Heart left ventricle (tissue), 16 donors: ENCODE measurements at places on chromosomes 2 and 18.

- H3K4me1 ChIP-seq, result no peaks in the 10 kb centered on the region
- H3K36me3 ChIP-seq, result no peaks in the 10 kb centered on the region
- no peak overlapping the region for H3K4me3 ChIP-seq
- H3K27ac ChIP-seq, result no peak overlapping the region
Observed at GRCh38 chr2:174074831-174075230, 109.7 kb upstream of the SP3 start.

- H3K4me3 ChIP-seq, result no peak overlapping the region
- H3K27ac ChIP-seq, result no peak overlapping the region
- no peak for DNase-seq
- H3K27me3 ChIP-seq, result no peaks in the 10 kb centered on the region
- H3K4me1 ChIP-seq, result peaks cover 7% of the 10 kb centered on the region
Observed at GRCh38 chr2:120826260-120826648, 90.6 kb downstream of the GLI2 start.

- H3K36me3 ChIP-seq, result no peaks in the 10 kb centered on the region
- no peaks in the 10 kb centered on the region for H3K4me1 ChIP-seq
- H3K4me3 ChIP-seq, result no peak overlapping the region
- peak overlapping the region; percentile 40 for H3K27ac ChIP-seq
- no peaks in the 10 kb centered on the region for H3K27me3 ChIP-seq
Observed at GRCh38 chr18:42290318-42291307, 335.6 kb downstream of the PIK3C3 start.

DNA sequence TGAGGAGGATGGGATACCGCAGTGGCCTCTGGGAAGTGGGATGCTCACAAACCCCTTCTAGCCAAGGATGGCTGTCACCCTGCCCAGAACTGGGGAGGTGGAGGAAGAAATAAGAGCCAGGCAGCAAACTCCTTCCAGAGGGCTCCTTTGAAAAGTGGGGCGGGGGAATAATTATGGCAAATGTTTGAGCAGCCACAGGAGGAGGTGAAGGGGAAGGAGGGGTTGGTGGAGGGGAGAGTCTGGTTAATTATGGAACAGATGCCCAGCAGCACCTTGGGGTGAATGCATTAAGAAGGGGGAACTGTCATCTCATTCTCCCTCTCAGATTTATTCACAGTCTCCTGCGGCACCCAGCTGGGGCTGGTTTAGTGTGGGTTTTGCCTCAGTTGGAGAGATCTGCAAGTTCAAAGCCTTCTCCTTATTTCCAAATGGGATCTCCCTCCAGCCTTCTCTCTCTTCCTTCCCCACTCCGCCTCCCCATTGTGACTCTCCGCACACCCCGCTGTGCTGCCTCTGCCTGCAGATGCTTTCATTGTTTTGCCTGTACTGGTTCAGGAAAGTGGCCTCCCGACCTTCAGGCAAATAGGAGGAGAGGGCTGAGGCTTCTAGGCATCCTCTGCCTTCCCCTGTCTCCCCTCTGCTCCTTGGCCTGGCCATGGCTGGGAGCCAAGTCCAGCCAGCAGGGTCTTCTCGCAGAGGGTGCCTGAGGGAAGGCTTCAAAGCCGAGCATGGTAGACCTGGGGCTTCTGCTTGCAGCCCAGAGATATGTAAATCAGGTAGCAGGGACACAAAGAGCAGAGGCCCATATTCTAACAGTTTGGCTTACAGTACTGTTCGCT lies 457.2 kb upstream of the MEX3C start:
- no peak overlapping the region for H3K4me3 ChIP-seq
- H3K27ac ChIP-seq, result no peak overlapping the region
- H3K27me3 ChIP-seq, result peaks cover 17% of the 10 kb centered on the region
- H3K4me1 ChIP-seq, result no peaks in the 10 kb centered on the region

GRCh38 chr2:151111599-151112278 lies 149.9 kb downstream of the RBM43 start:
- no peak for DNase-seq
- H3K4me1 ChIP-seq, result no peaks in the 10 kb centered on the region
- no peaks in the 10 kb centered on the region for H3K27me3 ChIP-seq
- no peaks in the 10 kb centered on the region for H3K36me3 ChIP-seq
- H3K4me3 ChIP-seq, result no peak overlapping the region

- peaks cover 8% of the 10 kb centered on the region for H3K36me3 ChIP-seq
- H3K27me3 ChIP-seq, result no peaks in the 10 kb centered on the region
- peak overlapping the region; percentile 90 for H3K4me3 ChIP-seq
Observed at GRCh38 chr2:70087702-70088597, 673 bp downstream of the PCBP1 start.

- no peak for DNase-seq
- H3K27me3 ChIP-seq, result no peaks in the 10 kb centered on the region
- no peak overlapping the region for H3K27ac ChIP-seq
Observed at GRCh38 chr2:122041455-122041854, 286.0 kb downstream of the TSN start.

GRCh38 chr2:64344999-64345576 lies 108.9 kb upstream of the LGALSL start:
- H3K4me1 ChIP-seq, result no peaks in the 10 kb centered on the region
- no peak overlapping the region for H3K4me3 ChIP-seq
- H3K27me3 ChIP-seq, result no peaks in the 10 kb centered on the region
- H3K27ac ChIP-seq, result no peak overlapping the region
- no peaks in the 10 kb centered on the region for H3K36me3 ChIP-seq

DNA sequence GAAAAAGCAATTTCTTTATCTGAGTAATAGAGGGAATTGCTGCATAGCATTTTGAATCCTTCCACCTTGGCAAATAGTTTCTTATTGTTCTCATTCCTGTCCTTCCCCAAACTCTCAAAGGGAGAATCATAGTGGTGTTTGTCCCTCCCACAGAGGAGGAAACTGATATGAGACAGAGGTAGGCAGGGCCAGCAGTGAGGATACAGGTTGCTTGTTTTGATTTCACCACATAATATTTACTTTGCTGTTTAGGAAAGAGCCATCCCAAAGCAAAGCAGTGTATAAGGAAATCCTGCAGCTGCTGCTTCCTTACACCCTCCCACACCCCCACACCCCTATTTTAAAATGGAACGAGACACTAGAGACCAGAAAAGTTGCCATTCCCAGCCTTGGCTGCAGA lies 195.3 kb downstream of the SETBP1 start:
- H3K4me1 ChIP-seq, result no peaks in the 10 kb centered on the region
- H3K4me3 ChIP-seq, result no peak overlapping the region
- no peaks in the 10 kb centered on the region for H3K27me3 ChIP-seq
- H3K27ac ChIP-seq, result no peak overlapping the region
- no peaks in the 10 kb centered on the region for H3K36me3 ChIP-seq

DNA sequence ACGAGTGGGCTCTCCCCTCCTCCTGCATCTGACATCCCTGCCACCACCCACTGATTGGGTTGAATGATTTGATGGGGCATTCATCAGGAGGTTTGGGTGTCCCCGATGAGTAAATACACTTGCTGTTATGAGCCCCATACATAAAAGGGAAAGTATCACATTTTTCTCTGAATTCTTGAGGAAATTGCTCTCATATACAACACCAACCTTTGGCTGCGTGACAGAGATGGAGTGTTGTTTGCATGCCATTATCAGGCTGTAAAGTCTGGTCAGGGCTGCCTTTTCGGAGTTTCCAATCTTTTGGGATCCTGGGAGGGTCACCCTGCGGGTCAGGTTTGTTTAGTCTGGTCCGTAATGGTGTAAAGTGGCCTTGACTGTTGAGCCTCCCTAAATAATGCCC lies 227.9 kb upstream of the SPRED2 start:
- H3K4me3 ChIP-seq, result no peak overlapping the region
- no peak overlapping the region for H3K27ac ChIP-seq
- H3K36me3 ChIP-seq, result no peaks in the 10 kb centered on the region
- DNase-seq, result no peak
- H3K27me3 ChIP-seq, result no peaks in the 10 kb centered on the region

DNA sequence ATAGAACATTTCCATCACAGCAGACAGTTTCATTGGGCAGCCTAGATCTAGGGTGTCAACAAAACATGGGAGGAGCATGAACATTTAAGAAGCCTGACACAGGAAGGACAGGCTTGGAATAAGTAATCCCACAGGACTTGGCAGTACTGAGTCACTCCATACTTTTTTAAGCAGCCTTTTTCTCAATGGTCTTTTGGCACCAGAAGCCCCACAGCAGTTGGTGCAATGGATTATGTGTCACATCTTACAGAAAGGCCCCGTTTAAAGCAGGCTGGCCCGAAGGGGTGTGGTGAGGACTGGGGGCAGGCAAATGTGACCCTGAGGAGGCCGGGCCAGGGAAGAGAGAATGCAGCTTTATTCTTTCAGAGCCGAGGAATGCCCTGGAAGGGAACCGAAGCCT lies 26.6 kb downstream of the SPTBN1 start:
- peak overlapping the region; percentile 20 for H3K27ac ChIP-seq
- H3K4me3 ChIP-seq, result no peak overlapping the region
- H3K36me3 ChIP-seq, result no peaks in the 10 kb centered on the region
- H3K27me3 ChIP-seq, result no peaks in the 10 kb centered on the region
- peaks cover 61% of the 10 kb centered on the region for H3K4me1 ChIP-seq

- no peaks in the 10 kb centered on the region for H3K36me3 ChIP-seq
- peaks cover 7% of the 10 kb centered on the region for H3K4me1 ChIP-seq
- no peak overlapping the region for H3K27ac ChIP-seq
- no peak for DNase-seq
- peak overlapping the region; percentile 4 for H3K4me3 ChIP-seq
Observed at GRCh38 chr2:12861344-12861930, 144.7 kb downstream of the TRIB2 start.

DNA sequence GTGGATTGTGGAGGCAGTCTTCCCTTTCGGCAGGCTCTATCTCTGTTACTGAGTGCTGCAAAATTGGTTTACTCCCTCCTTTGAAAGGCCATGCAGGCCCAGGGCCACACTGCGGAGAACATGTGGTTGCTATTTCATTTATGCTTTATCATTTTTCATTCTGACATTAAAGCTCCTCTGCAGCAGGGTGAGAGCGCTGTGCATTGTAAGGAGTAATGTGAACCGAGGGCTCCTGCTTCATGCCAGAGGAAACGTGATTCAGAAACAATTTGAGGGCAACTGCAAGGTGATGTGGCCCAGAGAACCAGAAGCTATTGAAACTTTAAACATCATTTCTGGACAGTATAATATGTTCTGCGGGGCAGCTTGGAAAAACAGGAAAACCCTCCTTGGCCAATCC lies 341.6 kb upstream of the NT5C1B start:
- H3K27me3 ChIP-seq, result no peaks in the 10 kb centered on the region
- no peaks in the 10 kb centered on the region for H3K4me1 ChIP-seq
- H3K36me3 ChIP-seq, result no peaks in the 10 kb centered on the region
- H3K4me3 ChIP-seq, result no peak overlapping the region
- DNase-seq, result no peak

DNA sequence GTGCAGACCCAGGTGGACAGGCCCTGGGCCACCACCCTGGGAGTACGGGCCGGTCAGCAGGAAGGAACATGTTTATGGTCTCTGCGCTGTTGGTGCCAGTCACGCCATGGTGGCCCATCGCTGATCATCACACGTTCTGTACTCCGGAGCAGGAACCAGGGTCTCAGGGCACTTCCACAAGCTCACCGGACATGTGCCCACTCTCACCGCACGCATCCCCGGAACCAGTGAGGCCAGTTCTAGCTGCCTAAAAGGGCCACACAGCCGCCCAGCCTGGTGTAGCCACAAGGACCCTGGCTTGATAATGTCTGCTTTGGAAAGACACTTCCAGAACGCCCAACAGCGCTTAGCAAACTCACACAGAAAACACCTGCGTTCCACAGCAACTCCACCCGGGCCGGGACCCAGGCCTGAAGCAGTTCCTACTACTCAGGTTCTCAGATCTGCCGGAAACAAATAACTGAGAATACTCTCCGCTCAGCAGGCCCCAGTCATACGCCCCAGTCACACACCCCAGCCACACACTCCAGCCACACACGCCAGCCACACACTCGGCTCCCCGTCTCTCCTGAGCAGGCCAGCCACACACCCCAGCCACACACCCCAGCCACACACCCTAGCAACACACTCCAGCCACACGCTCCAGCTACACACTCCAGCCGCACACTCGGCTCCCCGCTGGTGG lies 123.3 kb downstream of the HDAC4 start:
- H3K4me3 ChIP-seq, result no peak overlapping the region
- H3K27me3 ChIP-seq, result no peaks in the 10 kb centered on the region
- peak; percentile 23 for DNase-seq
- H3K4me1 ChIP-seq, result peaks cover 50% of the 10 kb centered on the region

DNA sequence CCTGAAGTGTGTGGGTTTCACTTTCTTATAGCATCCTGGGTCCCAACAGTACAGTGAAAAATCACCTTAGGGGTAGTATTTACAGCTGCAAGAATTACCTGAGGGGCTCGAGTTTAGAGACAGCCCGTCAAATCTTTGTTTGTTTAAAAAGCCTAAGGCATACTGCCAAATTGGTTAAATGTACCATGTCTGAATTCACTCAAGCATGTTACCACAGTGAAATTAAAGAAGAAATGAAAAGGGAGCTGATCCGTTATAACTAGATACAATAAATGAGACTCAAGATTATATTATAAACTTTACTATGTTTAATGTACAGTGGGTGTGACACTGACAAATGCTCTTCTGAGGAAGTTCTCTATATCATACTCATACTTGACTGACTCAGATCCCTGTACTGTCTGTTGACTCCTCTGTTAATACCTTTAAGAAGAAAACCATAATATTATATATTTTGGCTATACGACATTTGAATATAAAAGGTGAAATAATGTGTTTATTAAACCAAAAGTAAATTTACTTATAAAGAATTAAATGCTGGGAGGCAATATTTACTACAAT lies 107.3 kb downstream of the TMEFF2 start:
- no peaks in the 10 kb centered on the region for H3K27me3 ChIP-seq
- no peaks in the 10 kb centered on the region for H3K4me1 ChIP-seq
- no peak for DNase-seq

DNA sequence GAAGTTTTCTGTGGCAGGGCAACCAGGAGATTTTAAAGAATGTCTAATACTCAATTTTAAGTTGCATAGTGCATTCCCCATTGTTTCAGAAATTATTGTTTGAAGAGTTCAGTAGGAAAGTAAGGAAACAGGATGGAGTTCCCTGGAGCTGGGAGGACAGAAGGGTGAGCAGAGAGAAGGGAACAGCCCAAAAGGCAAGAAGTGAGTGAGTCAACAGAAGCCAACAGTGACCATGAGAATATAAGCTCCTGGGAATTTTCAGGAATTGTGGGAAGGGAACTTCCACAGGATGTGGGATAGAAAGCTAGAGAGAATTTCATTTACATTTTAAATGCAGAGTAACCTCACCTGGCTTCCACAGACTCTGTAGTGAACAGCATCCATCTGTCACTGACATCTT lies 268.1 kb upstream of the ATP5MC3 start:
- H3K27me3 ChIP-seq, result no peaks in the 10 kb centered on the region
- no peaks in the 10 kb centered on the region for H3K4me1 ChIP-seq
- peak overlapping the region; percentile 31 for H3K27ac ChIP-seq
- no peaks in the 10 kb centered on the region for H3K36me3 ChIP-seq

DNA sequence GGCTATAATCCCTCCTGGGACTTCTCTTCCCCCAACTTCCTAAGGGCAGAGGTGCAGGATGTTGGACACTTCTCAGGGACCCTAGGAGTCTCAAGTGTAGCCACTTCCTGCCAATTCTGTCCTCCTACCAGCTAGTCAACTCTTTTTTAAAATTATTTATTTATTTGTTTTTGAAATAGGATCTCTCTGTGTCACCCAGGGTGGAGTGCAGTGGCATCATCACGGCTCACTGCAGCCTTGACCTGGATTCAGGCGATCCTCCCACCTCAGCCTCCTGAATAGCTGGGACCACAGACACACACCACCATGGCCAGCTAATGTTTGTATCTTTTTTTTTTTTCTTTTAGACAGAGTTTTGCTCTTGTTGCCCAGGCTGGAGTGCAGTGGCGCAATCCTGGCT lies 11.5 kb downstream of the SFTPB start:
- no peaks in the 10 kb centered on the region for H3K27me3 ChIP-seq
- H3K36me3 ChIP-seq, result peaks cover 37% of the 10 kb centered on the region
- DNase-seq, result no peak

GRCh38 chr2:156635646-156636045 lies 199.5 kb downstream of the GPD2 start:
- no peak for DNase-seq
- no peak overlapping the region for H3K27ac ChIP-seq
- H3K36me3 ChIP-seq, result no peaks in the 10 kb centered on the region
- H3K27me3 ChIP-seq, result no peaks in the 10 kb centered on the region
